ENCODE measurements at places on chromosomes 16 and 17.

- no peak for DNase-seq
Measured at GRCh38 chr17:4098521-4099209, 44.2 kb downstream of the ZZEF1 start.

DNA sequence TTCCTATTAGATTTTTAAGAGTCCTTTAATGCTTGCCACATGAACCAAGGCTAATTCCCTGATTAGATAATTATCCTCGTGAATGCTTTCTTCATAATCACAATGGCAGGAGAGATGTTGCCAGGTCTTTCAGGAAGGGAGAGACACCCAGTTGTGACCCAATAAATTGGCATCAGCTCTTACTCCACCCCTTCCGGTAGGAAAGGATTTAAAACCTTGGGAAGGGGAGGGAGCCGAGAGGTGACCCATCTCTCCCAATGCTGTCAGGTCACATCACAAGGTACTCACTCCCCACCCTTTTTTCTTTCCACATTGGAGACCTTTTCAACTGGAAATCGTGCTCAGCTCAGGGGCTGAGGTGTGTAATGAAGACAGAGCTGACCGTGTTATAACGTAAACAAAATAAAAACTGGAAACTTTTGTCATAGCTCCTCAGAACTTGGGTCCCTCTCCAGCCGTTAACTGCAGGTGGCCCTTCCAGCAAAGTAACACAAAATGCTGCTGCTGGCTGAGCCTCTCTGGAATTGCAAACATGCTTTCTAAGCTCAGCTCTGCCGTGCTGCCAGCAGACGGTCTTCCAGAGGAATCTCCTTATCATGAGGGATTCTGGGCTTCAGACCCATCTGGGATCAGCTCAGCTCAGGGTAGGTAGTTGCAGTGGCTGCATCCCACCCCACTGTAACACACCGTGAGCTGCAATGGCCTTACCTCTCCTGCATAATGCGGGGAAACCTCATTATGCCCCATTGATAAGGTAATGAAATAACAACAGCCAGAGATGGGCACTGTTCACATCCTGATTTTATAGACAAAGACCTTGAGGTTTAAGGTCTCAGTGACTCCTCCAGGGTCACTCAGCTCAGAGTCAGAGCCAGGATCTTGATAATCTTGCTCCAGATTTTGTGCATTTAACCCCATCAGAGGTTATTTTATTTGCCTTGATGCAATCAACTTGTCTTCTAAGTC is 15.6 kb downstream of the TMEM100 start:
- no peak for DNase-seq

- no peak for DNase-seq
Measured at GRCh38 chr17:64282753-64283080, 19.7 kb upstream of the TEX2 start.

DNA sequence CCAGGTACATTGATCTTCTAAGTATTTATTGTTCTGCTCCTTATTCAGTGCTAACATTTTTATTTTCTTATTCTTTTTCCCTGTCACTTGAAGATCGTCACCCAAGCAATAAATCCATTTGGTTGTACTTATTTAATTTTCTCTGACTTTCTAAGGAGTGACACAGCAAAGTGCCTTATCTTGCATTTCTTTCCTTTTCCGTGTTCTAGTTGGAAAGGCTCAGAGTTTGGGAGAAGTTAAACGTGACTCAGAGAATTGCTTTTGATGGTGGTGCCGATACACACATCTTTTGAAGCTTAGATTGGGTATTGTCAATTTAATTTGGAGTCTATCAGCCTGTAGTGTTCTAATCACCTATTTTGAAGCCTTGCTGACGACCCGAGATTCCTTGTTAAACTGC is 72.0 kb downstream of the PITPNC1 start:
- DNase-seq, result no peak

DNA sequence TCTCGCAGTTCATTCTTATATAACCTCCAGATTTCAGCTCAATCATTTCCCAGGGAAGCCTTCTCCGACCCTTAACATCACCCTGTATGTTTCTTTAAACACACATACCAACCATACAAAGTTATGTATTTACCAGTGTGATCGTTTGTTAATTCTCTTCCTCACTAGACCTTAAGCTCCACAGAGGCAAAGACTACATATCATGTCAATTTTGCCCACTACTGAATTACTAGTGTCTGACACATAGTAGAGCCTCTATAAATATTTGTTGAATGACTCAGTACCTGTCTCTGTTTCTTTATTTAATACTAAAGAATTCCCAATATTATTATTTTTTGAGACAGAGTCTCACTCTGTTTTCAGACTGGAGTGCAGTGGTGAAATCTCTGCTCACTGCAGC is 137.2 kb downstream of the SHISA9 start:
- no peak for DNase-seq

GRCh38 chr17:77466140-77466539 is 325.4 kb downstream of the SEC14L1 start:
- DNase-seq, result peak; percentile 73

DNA sequence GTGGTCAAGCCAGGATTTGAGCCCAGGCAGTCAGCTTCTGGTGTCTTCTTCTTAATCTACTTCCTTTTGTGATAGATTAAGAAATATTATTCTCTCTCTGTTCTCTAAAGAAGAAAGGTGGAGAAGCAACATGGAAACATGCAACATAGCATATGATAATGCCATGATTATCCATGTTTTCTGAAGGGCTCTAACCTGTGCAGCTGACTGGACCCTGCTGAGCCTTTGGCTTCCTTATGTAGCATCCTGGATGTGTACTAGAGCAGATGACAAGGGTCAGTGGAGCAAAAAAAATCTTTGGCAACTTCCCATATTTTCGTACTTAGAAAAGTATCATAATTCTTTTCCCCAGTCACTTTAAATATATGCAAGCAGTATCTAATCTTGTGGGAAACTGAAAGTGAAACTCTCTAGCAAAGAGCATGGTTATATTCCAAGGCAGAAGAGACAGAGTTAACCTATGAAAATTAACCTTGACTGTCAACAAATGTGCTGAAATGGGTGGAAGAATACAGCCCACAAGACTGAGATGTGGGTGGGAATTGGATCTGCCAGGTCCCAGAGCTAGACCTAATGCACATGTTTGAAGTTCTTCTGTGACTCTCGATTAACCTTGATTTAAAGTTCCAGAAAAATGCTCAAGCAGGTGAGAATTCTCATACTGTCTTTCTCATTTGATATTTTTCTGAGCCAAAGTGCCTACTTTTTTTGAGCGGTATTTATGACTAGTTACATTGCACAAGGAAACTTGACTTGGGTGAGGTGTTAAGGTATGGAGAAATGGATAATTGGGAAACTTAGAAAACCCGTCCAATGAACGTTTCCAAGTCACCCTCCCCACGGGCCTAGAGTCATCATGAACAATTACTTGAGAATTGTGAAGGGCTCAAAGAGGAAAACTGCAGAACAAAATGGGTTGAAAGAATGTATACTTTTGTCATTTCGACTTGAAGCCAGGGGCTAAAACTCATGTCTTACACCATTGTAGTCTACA is 248.6 kb downstream of the FTO start:
- DNase-seq, result no peak

DNA sequence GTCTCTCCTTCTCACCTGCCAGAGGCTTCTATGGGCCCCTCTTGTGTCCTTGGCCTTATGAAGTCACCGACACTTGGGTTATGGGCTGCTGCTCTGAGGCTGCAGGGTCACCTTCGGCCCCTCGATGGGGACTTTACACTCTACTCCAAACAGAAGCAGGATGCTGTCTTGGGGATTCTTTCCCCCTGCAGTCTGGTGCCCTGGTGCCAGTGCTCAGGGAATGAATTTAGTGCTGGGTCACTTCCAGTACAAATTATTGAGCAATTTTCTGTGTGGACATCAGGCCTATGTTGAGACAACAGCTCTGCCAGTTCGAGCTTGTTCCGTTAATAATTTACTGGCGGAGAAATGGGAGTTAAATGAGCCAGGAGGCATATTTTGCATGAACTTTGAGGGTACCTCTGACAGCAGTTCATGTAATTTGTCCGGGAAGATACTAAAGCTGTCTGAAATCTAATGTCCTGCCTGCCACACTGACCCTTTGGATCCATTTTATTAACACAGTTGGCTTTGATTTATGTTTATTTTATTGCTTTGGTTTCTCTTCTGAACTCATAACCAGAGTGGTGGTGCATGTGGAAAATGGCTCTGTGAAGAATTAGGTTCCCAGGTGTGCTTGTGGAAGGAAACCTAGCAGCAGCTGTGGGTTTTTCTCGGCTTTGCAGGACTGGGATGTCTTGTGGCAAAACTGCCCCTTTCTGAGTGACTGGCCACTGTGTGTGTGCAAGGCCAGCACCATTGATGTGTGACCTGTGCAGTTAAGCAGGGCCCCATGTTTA is 34.1 kb upstream of the DHX8 start:
- no peak for DNase-seq

Data from right hindlimb (tissue), 1 donor.